ENCODE measurements at places on chromosomes 7 and 10.

GRCh38 chr10:75042292-75042974, 69.0 kb upstream of the SAMD8 start:
- DNase-seq = no peak

GRCh38 chr10:66045859-66046258, 880.0 kb upstream of the LRRTM3 start:
- DNase-seq = no peak

DNA sequence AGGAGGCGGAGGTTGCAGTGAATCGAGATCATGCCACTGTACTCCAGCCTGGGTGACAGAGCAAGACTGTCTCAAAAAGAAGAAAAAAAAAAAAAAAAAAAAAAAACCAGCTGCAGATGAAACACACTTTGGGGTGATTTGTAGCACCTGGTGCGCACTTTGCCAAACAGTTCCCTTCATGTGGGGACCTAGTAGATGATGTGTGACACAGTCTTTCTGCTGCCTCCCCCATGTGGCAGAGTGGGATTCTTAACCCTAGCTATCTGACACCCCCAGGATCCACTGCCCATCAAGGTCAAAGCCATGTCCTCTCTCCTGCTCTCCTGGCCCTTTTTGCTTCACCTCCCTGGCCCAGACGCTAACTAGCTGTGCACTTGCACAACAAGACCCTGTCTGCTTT, 52.1 kb upstream of the PDZD8 start:
- no peak for DNase-seq

DNA sequence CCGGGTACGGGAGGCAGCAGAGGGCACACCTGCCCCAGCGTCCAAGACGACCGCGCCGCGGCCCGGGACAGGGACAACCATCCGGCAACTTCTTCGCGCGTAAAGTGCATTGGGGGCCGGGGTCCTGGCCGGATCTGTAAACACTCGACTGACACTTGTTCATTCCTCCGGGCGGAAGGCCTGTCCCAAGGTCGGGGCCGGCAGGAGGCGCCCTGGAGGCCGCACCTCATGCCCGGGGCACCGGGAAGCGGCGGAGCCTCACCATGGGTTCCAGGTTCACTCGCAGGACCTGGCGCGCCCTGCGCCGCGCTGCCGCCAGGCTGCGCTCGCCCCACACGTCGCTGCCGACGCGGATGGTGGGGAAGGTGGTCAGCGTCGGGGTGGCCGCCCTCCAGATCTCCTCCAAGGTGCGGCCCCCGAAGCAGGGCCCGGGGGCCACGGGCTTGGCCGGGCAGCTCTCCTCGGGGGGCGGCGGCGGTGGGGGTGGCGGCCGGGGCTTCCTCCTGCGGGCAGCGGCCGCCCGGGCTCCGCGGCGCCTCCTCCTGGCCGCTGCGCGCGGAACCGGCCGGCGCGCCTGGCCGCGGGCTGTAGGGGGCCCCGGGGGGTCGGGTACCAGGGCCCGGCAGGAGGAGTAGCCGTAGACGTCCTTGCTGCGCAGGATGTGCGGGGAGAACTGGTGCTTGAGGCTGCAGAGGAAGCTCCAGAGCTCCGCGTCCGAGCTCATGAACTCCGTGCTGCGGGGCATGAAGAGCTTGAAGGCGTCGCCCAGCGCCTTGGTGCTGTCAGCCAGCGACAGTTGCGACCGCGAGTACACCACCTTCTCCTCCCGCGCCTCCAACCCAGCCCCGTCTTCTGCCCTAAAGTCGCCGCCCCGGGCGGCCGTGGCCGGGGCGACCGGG, 746 bp downstream of the CCDC71L start:
- peak; percentile 27 for DNase-seq

DNA sequence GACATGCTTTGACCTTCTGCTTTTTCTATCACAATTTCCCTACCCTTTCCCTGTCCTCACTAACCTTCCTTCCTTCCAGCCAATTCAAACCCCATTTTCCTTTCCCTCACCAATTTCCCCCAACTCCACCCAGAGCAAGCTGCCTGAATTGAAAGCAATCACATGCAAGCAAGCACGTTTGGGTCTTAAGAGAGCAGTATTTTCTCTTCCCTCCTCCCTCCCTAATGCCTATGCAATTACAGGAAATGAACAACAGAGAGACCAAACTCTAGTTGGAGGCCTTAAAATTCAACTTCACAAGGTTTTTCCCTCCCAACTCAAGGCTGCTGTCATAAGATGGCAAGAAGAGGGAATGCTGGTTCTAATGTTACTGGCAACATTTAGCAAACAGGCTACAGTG, 117.2 kb downstream of the MYOF start:
- DNase-seq = no peak

Measured in esophagus squamous epithelium (tissue), 5 donors.